ENCODE measurements at places on chromosomes 16 and 17.

DNA sequence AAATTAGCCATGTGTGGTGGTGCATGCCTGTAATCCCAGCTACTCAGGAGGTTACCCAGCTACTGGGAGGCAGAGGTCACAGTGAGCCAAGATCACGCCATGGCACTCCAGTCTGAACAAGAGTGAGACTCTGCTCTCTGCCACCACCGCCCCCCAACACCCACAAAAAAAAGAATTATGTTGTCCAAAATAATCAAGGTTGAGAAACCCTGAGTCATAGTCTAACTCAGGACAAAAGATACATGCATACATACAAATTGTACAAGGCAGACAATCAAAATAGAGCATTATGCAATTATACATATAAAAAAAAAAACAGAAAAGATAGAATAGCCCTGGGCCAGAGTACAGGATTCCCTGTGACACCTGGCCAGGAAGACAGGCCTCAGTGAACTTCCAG lies 6.6 kb upstream of the KPNB1 start:
- DNase-seq, result no peak

DNA sequence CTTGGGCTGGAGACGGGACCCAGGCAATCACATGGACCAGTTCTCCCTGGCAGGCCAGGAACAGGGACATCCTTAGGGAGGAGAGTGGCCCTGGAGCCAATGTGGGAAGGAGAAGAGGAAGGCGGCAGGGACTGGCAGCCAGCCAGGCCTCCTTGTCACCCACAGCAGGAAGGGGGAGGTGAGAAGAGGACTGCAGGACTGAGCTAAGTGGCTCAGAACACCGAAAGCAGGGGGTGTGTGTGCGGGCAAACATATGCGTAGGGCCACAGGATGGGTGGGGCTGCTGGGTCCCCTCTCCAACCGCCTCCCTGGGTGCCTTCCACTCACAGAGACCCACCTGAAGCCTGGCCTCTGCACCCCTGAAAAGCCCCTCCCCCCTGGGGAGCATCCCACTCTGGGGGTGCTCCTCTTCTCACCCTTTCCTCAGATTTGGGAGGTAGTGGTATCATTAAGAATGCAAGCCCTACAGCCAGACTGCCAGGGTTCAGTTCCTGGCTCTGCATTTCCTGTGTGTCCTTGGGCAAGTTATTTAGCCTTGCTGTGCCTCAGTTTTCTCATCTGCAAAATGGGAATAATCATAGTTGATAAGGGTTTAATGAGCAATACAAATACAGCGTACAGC lies 8.1 kb downstream of the PNMT start:
- DNase-seq, result no peak

DNA sequence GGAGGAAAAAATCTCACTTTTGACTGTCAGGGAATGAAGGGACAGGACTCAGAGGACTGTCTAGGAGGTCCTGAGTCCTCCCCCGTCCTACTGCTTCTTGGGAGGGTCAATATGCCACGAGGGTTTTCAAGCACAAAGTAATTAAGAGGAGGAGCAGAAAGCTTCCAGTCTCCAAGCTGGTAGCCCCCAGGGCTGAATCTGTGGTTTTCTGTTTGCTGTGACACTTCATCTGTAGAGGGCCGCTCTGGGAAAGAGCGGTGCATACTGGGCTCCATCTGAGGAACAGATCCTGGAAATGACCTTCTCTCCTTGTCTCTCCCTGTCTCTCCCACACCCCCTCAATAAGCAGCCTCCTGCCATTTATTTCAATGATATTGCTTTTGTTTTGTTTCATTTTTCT lies 180.1 kb upstream of the SDK2 start:
- no peak for DNase-seq

DNA sequence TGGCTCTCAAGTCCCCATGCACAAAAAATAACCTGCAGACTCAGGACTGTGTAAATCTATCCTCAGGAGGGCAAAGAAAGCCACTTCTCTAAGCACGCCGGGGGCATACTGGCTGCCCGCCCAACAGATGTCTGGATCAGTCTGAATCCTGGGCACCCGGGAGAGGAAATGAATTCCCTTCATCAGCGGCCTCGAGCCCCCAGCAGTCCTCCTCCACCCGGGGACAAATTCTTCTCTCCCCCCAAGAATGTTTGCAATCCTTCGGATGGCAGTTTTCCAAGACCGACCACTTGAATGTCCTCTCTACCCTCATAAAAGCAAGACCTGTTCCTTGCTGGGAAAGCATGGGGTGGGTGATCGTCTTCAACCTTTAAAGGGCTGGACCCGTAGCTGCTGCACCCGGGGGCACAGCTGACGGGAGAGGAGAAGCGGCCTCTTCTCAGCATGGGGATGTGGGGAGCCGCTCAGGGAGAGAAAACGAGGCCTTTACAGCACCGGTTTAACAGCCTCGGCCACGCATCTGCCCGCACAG lies 9.4 kb upstream of the MAP2K3 start:
- no peak for DNase-seq

DNA sequence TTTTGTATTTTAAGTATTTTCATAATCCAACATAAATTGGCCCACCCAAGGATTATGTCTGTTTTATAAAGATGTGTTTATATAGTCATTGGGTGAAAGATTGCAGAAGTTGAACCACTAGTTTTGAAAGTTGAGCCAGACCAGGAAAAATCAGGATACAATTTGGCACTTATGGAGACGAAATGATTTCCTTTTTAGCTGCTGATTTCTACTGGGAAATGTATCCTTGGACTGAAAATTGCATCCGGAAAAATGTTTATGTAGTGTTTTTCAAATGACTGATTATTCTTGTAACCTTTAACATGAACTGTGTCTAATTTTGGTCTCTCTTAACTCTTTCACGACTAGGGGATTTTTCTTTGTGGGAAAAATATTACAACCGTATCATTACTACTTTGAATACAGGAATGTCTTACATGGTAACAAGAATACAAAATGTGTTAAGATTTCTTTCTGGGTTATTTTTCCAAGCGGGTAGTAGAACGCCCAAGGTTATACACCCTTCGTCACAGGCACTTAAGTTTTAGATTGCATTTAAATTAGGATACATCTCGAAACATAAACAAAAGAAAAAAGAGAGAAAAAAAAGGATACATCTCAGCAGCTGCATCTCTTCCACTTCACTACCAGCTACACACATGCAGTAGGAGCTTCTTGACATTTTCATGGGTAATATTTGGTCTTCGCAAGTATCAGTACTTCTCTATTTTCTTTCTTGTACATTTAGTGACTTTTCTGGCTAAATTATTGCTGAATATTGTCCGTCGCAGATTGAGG lies 273.0 kb upstream of the TBX2 start:
- DNase-seq, result no peak
